Fibroblast of lung (primary cell): ENCODE measurements at places on chromosomes 2 and 18.

GRCh38 chr18:74961596-74961995 lies 247.3 kb downstream of the PTGR3 start:
- no peak for DNase-seq
- no peaks in the 10 kb centered on the region for H3K27me3 ChIP-seq
- no peak overlapping the region for H3K27ac ChIP-seq
- no peak overlapping the region for H3K4me3 ChIP-seq
- no peaks in the 10 kb centered on the region for H3K4me1 ChIP-seq

- H3K4me3 ChIP-seq = no peak overlapping the region
- H3K4me1 ChIP-seq = no peaks in the 10 kb centered on the region
- DNase-seq = no peak
- H3K27me3 ChIP-seq = no peaks in the 10 kb centered on the region
- H3K36me3 ChIP-seq = no peaks in the 10 kb centered on the region
- H3K27ac ChIP-seq = no peak overlapping the region
Measured at GRCh38 chr2:196182439-196183171, 11.2 kb upstream of the STK17B start.

DNA sequence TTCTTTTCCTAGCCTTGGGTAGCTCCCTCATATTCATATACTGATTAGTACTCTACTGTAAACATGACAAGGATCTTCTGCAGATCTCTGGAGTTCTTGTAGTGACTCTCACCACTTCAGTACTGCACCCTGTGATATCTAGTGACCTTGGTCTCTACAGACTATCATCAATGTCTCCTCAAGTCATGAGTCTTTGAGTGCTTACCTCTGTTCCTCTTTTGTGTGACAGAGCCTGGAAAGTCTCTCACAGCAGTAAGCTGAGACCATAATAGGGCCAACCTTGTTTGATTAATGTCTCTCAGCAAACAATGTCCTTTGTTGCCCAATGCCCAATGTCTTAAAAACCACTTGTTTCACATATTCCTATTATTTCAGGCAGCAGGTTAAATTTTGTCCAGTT lies 34.2 kb upstream of the BAZ2B start:
- no peaks in the 10 kb centered on the region for H3K36me3 ChIP-seq
- no peaks in the 10 kb centered on the region for H3K4me1 ChIP-seq
- no peaks in the 10 kb centered on the region for H3K27me3 ChIP-seq
- no peak overlapping the region for H3K4me3 ChIP-seq
- DNase-seq = no peak

DNA sequence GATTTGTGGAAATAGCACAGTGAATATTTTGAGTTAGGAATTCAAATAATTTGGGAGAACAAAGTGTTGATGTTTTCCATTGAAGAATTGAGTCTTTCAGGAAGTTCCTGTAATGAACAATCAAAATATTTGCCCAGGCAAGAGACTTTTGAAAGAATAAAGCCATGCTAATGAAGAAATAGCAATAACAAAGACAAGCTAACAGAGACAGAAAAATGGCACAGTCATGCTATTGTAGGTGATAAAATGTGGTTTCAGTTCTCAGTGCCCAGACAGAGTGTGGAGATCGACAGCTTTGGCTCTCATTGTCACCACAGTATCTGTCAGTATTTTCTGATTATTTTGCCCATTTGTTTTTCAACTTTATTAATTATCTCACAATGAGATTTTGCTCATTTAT lies 490.8 kb upstream of the PIK3C3 start:
- DNase-seq = no peak
- no peak overlapping the region for H3K4me3 ChIP-seq
- H3K27me3 ChIP-seq = no peaks in the 10 kb centered on the region
- H3K27ac ChIP-seq = no peak overlapping the region

- H3K27ac ChIP-seq = no peak overlapping the region
- no peaks in the 10 kb centered on the region for H3K27me3 ChIP-seq
- no peak overlapping the region for H3K4me3 ChIP-seq
Measured at GRCh38 chr2:37549598-37549997, 121.8 kb downstream of the CDC42EP3 start.

GRCh38 chr2:136920652-136921333 lies 155.4 kb downstream of the THSD7B start:
- no peak overlapping the region for H3K4me3 ChIP-seq
- H3K36me3 ChIP-seq = no peaks in the 10 kb centered on the region
- H3K4me1 ChIP-seq = no peaks in the 10 kb centered on the region
- no peak for DNase-seq

DNA sequence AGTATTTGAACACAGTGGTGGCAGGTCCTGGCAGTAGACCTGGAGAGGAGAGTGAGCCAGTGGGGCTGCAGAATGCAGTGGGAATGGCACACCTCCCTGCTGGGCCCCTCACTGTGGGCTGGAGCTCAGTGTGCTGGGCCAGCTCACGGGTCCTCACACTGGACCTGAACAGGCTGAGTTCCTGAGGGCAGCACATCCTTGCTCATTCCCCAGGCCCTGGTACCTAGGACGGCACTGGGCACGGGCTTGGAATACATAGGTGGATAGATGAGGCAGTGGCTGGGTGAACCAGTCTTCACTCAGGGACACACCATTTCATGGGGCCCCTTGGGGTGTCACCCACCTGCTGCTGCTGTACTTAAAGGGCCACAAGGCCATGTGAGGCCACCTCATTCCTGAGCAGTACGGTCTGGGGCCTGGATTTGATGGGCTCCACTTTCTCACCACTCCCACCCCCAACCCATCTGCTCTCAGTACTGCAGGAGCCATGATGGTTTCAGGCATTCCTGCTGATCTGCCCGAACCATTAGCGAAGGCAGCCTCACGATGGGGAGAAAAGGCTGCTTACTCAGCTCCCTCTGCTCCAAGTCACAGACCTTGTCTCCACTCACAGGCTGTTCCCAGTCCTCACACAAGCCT lies 4.2 kb downstream of the TMEM177 start:
- no peaks in the 10 kb centered on the region for H3K4me1 ChIP-seq
- H3K4me3 ChIP-seq = no peak overlapping the region
- H3K36me3 ChIP-seq = peaks cover 2% of the 10 kb centered on the region

DNA sequence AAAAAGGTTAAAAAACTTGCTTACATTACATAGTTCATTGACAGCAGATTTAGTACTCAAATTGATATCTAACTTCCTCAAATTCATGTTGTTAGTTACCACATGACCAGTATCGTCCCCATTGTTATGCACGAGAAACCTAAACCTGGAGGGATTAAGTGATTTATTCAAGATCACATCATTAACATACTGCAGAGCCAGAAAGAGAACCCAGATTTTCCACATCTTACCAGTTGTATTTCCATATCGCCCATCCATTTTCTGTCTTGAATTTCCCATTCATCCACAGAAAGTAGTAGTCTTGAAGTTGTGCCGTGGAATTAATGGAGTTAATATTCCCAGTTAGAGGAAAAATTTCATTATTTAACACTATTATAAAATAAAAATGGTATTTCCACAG lies 512.0 kb downstream of the METTL4 start:
- no peaks in the 10 kb centered on the region for H3K27me3 ChIP-seq
- no peak for DNase-seq
- H3K27ac ChIP-seq = no peak overlapping the region
- H3K4me3 ChIP-seq = no peak overlapping the region

GRCh38 chr2:198004173-198004572 lies 199.8 kb downstream of the PLCL1 start:
- no peaks in the 10 kb centered on the region for H3K27me3 ChIP-seq
- H3K4me1 ChIP-seq = no peaks in the 10 kb centered on the region
- H3K36me3 ChIP-seq = no peaks in the 10 kb centered on the region
- no peak overlapping the region for H3K27ac ChIP-seq
- DNase-seq = peak; percentile 9

- no peaks in the 10 kb centered on the region for H3K4me1 ChIP-seq
- H3K27me3 ChIP-seq = no peaks in the 10 kb centered on the region
- no peak overlapping the region for H3K4me3 ChIP-seq
- no peak overlapping the region for H3K27ac ChIP-seq
- DNase-seq = no peak
- H3K36me3 ChIP-seq = no peaks in the 10 kb centered on the region
Measured at GRCh38 chr18:13269521-13270011, 51.0 kb downstream of the LDLRAD4 start.

GRCh38 chr2:98477036-98477435 lies 32.4 kb downstream of the INPP4A start:
- no peak overlapping the region for H3K4me3 ChIP-seq
- H3K36me3 ChIP-seq = no peaks in the 10 kb centered on the region
- no peak overlapping the region for H3K27ac ChIP-seq
- no peaks in the 10 kb centered on the region for H3K27me3 ChIP-seq
- H3K4me1 ChIP-seq = peaks cover 6% of the 10 kb centered on the region
- no peak for DNase-seq

DNA sequence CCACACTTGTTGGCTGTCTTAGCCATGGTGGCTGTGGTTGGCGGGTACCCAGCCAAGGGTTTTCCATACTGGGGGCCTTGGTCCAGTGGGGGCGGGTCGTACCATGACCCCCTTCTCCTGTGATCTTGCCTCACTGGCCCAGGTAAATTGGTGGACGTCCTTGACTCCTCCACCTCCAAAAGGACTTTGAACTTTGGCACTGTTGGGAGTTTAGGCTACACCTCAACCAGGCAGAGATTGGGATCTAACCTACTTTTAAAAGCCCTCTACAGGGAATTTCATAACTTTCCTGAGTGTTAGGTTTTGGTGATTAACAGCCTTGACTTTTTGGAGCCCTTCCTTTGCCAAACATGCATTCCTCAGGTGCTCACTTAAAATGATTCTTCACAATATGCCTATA lies 106.7 kb downstream of the NEDD4L start:
- no peaks in the 10 kb centered on the region for H3K27me3 ChIP-seq
- DNase-seq = no peak
- H3K4me3 ChIP-seq = no peak overlapping the region
- no peaks in the 10 kb centered on the region for H3K4me1 ChIP-seq
- no peaks in the 10 kb centered on the region for H3K36me3 ChIP-seq
- H3K27ac ChIP-seq = no peak overlapping the region

DNA sequence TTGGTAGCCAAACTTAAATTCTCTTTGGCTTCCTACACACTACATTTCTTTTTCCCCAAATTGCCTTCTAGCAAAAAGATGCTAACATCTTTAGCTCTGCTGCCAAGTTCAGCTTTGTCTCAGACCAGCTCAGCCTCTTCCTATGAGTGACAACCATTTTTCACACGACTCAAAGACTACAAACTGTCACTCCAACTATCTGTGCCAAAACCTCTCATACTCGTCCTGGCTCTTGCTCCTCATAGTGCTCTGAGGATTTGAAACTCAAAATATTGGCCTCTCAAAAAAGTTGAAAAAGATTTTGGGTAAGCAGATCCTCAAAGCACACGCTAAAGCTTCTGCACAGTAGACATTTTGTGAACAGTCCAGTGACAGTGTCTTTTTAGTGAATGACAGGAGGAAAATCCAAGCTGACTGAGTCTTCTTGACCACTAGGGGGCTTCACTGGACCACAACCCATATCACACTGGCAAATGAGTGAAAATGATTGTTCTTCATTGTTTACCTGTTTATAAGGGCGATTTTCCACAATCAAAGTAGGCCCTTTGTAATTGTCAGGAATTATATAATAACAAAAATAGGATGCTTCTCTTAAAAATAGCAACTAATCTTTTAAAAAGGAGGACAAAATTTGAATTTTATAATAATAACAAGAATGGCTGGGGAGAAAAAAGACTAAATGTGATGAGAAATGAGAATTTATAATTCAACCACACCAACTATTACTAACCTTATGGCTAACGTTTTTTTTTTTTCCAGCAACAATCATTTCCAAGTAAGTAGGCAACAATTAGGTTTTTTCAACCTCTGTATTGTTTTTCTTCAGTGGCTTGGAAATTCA lies 85.5 kb upstream of the PGAP1 start:
- H3K27me3 ChIP-seq = no peaks in the 10 kb centered on the region
- DNase-seq = peak; percentile 39

DNA sequence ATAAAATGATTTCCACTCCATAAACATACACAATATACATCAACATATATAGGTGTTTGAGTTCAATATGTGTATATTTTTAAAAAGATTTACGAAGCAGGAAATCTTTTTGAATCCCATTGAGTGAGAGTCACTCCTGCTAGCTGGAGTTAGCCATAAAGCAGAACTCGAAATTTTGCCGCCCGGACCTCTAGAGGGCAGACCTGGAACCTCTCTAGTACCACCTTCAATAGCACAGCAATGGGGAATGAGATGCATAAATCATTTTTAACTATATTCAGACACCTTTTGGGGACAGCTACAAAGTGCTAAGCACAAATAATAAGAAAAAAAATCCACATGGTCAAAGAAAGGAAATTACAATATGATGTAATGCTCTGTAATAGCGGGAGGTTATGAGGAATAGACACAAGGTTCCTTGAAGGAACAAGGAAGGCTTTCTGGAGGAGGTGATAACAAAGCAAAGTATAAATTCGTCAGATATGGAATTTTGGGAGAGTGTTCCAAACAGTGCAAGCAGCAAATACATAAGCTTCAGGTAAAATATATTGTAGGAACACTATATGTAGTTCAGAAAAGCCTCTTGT lies 533.4 kb downstream of the ERBB4 start:
- H3K27ac ChIP-seq = no peak overlapping the region
- DNase-seq = peak; percentile 30
- no peaks in the 10 kb centered on the region for H3K27me3 ChIP-seq
- H3K4me3 ChIP-seq = no peak overlapping the region

DNA sequence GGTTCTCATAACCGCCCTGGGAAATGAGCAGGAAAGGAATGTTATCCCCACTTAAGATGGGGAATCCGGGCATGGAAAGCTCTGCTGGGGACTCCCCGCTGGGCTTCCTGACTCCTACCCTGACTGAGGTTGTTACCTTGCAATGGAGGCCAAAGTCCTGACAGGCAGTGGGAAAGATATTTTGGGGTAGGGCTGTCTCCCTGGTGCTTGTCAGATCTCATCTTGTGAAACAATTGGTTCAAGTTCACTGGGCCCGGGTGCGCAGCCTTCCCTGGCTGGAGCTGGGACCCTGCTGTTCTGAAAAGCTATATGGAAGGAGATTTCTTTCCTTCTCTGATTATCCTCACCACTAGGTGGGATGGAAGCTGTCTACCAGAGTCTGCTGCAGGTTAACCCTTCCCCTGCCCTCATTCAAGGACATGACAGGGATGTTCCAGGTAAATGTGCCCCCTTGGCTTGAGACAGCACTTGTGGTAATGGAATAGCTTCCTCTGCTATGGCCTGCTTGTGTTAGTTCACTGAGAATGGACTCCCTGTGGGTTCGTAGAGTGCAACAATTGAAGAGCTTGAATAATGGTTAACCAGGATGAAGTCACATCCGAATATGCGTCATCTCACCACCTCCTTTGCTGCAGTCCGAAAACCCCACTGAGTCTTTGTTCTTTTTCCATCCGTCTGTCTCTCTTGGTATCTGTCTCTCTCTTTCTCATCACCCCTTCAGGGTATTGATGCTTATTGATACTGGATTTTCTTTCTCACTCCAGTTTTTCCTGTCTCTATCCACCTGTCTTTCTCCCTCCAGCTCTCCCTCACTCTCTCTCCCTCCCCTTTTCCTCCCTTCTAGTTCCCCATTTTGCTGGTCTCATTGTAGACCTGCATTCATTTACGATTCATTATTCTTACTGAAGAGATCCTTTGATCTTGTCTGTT lies 67.8 kb upstream of the EPAS1 start:
- H3K36me3 ChIP-seq = no peaks in the 10 kb centered on the region
- no peak overlapping the region for H3K4me3 ChIP-seq
- no peaks in the 10 kb centered on the region for H3K27me3 ChIP-seq
- no peaks in the 10 kb centered on the region for H3K4me1 ChIP-seq
- H3K27ac ChIP-seq = no peak overlapping the region
- peak; percentile 90 for DNase-seq

GRCh38 chr2:58794103-58794502 lies 553.0 kb upstream of the FANCL start:
- H3K27me3 ChIP-seq = no peaks in the 10 kb centered on the region
- no peak overlapping the region for H3K27ac ChIP-seq
- H3K36me3 ChIP-seq = no peaks in the 10 kb centered on the region
- H3K4me3 ChIP-seq = no peak overlapping the region
- no peak for DNase-seq

- no peak overlapping the region for H3K27ac ChIP-seq
- no peak overlapping the region for H3K4me3 ChIP-seq
- no peaks in the 10 kb centered on the region for H3K27me3 ChIP-seq
- H3K4me1 ChIP-seq = peaks cover 7% of the 10 kb centered on the region
- no peaks in the 10 kb centered on the region for H3K36me3 ChIP-seq
Measured at GRCh38 chr2:143903172-143903856, 616.6 kb downstream of the ZEB2 start.
